Bone marrow (tissue), 2 donors: ENCODE measurements at places on chromosomes 2 and 18.

DNA sequence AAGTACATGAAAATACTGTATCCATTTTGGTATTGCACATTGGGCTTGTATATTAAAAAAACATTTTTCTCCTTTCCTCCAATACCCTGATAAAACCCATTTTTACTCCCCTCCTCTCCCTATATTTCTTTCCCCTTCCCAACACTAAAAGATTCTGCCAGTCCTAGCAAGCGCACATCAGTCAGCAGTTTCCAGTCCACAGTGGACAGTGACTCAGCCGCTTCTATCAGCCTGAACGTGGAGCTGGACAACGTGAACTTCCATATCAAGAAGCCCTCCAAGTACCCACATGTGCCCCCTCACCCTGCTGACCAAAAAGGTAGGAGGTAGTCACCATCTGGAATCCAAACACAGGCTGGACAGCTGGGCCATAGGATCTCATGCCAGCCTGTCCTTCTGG is 38.6 kb downstream of the PIKFYVE start:
- no peak for DNase-seq

DNA sequence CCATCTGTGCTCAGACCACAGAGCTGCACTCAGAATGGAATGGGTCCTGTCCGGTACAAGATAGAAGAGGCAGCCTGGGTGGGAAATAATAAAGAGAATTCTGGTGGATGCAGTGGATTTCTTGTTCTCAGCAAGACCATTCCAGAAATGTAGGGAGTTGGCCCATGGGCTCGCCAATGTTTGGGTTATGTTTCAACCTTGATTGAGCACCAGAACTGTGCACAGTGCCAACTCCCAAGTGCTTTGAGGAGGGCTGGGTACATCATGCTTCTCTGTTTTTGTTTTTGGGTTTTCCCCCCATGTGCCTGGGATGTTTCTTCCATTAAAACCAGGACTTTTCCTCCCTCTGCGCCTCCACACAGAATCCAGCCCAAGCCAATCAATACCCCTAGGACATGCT is 304.1 kb downstream of the TNS1 start:
- DNase-seq, result no peak

DNA sequence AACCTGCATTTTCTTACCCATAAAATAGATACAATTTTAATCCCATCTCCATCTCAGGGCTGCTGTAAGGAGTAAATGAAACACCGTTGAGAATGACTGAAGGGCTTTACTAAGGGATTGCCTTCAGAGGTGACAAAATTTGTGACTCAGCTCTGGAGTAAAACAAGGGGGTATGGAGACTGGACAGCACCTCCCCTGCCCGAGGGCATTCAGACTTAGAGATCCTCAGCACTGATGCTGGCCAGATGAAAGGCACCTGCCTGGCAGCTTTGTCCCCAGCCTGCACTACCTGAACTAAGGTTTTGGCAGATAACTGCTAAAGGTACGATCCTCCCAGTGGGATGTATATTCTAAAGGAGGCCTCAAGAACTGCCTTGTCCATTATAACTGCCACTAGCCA is 105.9 kb upstream of the STPG4 start:
- no peak for DNase-seq

DNA sequence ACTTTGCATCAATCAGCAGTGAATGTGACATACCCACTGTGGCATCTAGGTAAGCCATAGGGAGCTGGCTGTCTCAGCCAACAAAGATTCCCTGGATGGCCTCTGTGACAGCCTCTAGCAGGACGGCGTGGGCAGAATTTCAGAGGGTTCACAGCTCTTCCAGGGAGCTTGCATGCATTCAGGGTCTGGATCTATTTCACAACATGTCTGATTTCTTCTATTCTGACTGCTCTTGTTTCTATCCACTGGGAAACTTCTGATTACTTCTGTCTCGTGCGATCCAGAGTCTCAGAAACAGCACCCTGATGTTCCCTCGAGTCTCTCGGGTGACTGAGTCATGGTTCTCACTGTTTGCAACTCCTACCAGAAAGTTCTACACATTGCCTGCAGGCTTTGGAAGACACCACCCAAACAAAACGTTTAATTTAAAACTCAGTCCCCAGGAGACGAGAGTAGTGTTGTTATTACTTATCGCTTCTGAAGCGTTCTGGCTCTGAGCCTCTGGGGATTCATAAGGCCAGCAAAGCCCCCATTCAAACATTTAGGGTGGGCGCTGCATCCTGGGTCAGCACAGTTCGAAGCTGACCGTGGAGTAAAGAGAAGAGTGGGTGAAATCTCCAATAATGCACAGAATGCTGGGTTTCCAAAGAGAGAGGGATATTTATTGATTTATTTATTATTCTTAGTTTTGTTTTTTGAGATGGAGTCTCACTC is 41.9 kb upstream of the ODC1 start:
- no peak for DNase-seq

GRCh38 chr2:141021109-141021508 is 1109.7 kb downstream of the LRP1B start:
- DNase-seq, result no peak

DNA sequence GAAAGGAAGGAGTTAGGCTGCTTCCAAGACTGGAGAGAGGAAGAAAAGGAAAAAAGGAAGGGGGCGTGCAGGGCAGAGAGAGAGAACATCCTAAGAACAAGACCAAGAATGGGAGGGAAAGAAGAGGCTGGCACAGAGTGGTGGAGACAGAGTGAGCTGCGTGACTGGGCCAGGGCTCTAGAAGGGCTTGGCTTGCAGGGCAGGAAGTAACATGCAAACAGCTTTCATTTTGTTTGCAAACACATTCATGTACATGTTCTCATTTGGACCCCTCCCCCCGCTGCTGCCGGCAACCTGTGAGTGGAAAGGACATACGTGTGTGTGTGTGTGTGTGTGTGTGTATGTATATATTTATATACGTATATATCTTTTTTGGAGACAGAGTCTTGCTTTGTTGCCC is 46.8 kb upstream of the DNMT3A start:
- no peak for DNase-seq

DNA sequence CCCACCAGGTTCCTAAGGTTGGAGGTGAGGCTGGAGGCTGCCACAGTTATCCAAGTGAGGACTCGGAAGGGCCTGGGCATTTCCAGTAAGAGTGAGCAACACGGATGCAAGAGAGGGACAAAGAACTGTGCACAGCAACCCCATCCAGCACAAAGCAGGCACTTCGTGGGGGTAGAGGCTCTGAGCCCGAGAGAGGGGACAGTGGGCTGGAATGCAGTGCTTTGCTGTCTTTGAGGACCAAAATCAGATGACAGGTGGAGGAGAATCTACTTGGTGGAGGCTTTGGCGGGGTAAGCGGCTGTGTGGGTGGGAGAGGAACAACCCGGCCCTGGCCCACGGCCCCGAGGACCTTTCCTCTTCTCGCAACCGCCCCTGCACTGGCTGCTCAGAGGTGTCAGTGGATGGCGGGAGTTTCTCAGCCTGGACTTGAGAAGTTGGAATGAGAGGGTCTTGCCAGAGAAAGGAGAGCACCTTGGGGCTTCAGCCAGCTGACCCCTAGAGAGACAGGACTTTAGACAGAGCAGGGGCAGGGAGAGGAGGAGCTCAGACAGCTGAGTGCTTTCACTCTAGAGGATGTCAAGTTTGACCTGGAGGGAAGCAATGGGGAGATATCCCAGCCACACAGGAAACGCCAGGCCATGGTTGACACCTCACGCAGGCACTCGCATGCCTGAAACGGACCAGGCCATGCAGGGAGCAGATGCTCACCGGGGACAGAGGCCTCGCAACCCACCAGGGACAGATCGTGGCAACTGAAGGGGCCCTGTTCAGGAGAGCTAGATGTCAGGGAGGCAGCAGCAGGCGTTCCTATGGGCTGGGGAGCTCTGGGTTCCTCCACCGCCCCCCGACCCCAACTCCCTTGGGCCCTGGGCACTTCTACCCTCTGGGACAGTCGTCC is 11.6 kb downstream of the RAMP1 start:
- no peak for DNase-seq

DNA sequence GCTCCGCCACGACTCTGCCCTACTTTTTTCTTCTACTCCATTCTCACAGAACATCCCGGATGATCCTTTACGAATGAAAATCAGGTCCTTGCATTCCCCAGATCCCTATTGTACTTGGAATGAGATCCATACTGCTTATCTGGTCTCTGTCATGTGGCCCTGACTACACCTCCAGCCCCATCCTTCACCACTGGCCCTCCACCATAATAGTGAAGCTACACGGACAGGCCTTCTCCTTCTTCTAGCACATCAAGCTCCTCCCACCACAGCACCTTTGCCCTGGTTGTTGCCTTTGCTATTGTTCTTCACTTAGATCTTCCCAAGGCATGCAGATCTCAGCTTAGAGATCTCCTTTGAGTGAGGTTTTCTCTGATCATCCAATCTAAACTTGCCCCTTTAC is 20.1 kb upstream of the RMDN2 start:
- no peak for DNase-seq

GRCh38 chr2:159094173-159094737 is 125.8 kb downstream of the TANC1 start:
- no peak for DNase-seq

DNA sequence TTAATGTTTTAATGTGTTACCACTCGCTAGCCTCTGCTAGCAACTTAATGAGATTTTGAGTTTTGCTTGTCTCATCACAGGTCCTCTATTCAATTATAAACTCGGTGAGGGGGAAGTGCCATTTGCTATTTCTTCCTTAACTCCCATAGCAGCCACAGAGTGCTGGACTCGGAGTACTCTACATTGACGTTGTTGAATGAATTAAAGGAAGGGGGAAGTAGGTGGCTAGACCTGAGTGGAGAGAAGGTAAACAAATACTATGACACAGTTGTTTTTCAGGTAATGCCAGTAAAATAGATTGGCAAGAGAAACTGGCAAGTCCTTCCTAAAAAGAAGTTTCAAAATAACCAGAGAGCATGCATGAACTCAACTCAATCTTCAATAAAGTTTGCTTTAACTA is 339.3 kb downstream of the HRH4 start:
- no peak for DNase-seq

DNA sequence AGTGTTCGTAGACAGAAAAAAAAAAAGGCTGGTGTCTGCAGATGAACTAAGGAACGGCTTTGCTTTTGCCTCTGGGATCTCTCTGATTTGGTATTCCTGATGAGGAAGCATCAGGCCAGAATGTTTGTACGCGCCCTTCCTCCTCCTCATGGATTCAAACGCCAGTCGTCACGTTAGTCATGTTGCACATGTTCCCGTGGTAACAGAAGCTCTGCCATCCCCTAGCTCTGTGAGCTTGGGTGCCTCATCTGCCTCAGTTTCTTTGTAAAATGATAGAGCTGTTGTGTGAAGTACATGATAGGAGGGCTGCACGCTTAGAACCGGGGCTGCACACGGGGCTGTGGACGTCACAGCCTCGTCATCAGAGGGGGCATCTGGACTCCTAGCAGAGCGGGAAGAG is 47.0 kb downstream of the TSHZ1 start:
- no peak for DNase-seq

DNA sequence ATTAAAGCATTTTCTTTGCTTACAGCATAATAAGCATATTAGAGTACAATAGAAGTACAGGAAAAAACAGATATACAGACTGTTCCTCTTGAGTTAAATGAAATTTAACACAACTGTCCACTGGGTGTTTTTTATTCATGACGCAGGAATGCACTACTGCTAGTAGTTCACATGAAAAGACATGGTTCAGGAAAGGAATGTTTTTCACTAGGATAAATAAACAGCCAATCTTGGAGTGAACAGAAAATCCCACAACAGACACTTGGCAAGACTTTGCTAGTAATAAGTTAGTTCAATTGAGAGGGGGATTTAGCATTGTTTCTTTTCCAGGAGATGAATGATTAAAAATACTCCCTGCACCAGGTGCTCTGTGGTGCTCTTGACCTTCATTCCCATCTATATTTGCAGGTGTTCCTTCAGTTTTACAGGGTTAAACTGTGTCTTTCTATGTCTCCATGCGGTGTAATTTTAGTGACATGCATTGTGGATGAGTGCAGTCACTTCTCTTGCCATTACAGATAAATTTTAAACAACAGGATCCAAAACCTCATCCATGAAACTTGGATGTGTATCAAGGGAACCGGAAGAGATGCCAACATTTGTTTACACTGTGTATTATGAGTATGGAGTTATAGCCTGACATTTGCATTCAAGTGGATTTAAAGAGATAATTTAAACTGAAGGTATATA is 796.6 kb downstream of the DSC3 start:
- no peak for DNase-seq

DNA sequence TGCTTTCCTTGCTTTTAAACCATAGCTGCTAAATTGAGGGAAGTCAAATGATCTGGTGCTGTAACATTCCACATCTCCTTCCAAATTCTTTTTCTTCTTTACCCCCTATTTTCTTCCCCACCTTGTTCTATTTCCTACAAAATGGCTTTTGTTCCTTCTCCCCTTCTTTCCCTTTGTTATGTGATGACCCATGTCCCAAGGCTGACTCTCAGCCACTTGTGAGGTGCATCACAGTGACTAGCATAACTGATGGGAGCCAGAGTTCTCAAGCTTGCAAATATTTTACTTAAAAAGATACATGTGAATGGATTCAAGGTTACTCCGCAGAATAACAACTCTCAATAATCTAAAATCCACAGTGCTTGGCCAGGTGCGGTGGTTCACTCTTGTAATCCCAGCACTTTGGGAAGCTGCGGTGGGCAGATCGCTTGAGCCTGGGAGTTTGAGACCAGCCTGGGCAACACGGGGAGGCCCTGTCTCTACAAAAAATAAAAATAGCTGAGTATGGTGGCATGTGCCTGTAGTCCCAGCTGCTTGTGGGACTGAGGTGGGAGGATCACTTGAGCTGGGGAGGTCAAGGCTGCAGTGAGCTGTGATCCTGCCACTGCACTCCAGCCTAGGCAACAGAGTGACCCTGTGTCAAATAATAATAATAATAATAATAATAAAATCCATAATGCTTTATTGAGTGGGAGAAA is 100.1 kb upstream of the CERS6 start:
- DNase-seq, result no peak

- no peak for DNase-seq
Measured at GRCh38 chr2:159267921-159268320, 18.6 kb downstream of the WDSUB1 start.

DNA sequence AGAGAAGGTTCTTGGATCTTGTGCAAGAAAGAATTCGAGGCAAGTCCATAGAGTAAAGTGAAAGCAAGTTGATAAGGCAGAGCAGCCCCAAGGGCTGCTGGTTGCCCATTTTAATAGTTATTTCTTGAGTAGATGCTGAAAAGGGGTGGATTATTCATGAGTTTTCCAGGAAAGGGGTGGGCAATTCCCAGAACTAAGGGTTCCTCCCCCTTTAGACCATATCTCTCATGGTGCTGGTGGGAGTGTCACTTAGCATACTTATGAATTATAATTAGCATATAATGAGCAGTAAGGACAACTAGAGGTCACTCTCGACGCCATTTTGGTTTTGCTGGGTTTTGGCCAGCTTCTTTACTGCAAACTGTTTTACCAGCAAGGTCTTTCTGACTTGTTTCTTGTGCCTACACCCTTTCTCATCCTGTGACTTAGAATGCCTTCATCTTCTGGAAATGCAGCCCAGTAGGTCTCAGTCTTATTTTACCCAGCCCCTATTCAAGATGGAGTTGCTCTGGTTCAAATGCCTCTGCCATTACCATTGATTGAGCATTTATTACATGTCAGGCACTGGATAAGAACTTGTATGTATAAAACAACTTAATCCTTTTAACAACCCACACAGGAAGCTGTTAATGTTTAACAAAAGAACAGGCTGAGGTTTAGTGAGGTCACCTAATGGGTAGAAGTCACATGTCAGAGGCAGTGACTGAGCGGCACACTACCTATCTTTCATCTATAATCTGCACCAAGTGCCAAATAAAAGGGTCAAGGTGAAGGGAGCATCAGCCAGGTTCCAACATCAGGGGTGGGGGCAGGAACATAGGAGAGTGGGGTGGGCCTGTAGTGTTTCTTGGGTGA is 250.9 kb downstream of the ICOS start:
- DNase-seq, result no peak
